ENCODE measurements at places on chromosomes 6 and 20.

DNA sequence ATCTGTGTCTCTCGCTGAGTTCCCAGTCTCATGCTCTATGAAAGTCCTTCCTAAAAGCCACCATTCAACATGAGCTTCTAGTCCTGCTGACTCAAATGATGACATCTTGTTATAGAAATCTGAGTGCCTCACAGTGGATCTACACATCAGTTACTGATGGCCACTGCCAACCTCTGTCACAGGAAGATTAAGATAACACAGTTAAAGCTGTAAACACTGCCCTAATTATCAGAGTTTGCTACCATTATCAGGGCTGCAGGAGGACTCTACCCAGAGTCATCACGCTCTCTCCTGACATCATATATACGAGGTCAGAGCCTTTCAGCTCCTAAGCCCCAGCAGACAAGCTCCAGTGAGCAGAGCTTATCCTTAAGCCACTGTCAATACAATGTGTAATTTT, 63.2 kb downstream of the HIVEP2 start:
- DNase-seq, result no peak

DNA sequence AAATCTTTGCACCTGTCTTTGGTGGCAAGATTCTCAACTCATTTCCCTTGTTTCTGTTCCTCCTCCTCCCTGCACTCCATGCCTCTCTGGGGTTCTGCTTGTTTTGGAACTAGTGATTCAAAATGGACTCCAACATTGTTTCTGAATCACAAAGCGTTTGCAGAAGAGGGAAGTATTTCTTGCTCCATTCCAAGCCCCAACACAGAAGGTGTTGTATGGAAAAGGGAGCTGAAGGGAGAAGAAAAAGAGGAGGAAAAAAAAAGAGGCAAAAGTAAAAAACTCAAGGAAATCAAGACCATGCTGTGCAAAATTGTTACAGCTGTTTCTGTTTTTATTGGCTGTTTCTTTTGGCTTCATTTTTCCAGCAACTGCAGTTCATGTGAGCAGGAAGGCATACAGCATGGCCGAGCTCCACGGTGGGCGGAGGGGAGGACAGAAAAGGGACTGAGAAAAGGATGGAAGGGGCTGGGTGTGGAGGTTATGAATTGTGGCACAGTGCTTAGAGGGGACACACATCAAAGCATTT, 66.9 kb upstream of the PRL start:
- DNase-seq, result no peak

GRCh38 chr6:38572186-38572813, 67.4 kb downstream of the BTBD9 start:
- DNase-seq, result no peak

DNA sequence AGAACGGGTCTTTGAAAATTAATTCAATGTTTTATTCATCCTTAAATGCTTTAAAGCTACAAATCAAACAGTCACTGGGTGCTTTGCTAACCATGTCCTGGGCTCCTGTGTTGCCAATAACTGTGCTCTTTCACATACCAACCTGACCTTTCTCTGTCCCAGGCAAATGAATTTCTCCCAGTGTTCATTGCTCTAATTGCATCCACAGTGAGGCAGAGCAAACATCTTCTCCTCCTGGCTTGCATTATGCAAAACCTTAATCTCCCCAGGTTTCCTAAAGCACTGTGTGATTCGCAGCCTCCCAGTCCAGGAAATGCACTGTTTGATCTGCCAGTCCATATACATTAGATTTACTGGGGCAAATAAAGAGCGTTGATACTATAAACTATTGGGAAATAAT, 219.0 kb downstream of the PREX1 start:
- DNase-seq, result no peak
